ENCODE measurements at places on chromosomes 13 and 19. TPM values are rescaled to one million over a fixed set of nuclear protein-coding genes. Genes with fewer than 3 reads are reported as not detected.
A peak's percentile ranks its signal among the peaks of the same experiment; 100 is the strongest.

DNA sequence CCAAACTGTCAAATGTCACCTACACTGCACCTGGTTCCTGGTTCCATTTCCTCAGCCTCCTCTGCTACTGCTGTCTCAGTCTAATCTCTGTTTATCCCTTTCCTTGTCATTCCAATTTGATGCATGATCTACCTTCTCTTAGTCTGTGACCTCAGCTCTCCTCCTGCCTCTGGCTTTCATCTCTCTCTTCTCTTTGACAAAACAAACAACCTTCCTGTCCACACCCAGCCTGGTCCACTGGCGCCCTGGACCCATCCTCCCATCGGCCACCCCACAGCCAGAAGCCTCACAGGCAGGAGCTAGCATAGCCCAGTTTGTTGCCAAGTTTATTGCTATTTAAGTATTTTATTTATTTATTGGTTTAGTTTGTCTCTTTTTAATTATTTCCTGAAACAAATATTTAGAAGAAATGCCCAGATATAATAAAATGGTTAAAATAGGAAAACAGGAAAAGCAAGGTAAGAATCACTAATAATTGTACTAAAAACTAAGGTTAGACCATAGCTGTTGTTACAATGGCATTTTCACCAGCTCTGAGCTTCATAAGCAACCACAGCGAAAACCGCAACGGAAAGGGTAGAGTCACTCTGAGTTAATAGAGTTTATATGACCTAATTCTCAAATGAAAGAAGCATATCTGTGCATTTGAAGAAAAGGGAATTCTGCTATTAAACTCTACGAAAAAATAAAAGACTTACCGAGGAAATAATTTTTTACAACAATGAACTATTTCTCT lies 68.6 kb downstream of the EFNB2 start:
- no peak for DNase-seq
- H3K27ac ChIP-seq, result no peak overlapping the region
- H3K4me1 ChIP-seq, result no peaks in the 10 kb centered on the region
- H3K36me3 ChIP-seq, result no peaks in the 10 kb centered on the region
- H3K4me3 ChIP-seq, result no peak overlapping the region
- no peaks in the 10 kb centered on the region for H3K27me3 ChIP-seq

DNA sequence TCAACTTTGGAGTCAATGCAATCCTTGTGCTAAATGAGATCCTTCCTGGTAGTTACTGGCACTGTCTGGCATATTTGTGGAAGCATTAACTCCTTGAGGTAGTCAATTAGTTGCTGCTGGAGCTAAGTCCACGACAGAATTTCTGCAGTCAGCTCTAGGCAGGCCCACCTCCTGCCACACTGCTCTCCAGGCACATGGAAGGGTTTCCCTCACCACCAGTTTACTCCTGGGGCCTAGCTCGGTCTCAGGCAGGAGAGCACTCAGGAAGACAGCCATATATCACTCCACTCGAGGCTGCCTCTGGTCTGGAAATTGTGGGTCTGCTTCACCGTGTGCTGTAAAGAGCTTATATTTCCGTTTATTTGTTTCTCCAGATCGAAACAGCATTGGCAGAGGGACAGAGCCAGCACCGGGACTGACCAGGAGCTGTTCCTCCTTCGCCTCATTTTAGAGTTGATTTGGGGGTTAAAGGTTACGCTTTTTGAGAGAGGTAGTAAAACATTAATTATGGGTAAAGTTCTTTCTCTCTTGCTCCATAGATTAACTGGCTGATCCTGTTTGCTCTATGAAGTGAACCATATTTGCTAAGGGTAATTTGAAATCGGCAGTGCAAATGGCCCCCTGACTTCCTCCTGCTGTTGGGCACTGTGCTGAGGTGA lies 20.6 kb upstream of the GTF3A start:
- no peak for DNase-seq
- H3K4me3 ChIP-seq, result no peak overlapping the region
- no peaks in the 10 kb centered on the region for H3K36me3 ChIP-seq
- H3K27me3 ChIP-seq, result no peaks in the 10 kb centered on the region
- peaks cover 12% of the 10 kb centered on the region for H3K4me1 ChIP-seq

- H3K4me1 ChIP-seq, result no peaks in the 10 kb centered on the region
- no peaks in the 10 kb centered on the region for H3K36me3 ChIP-seq
- no peaks in the 10 kb centered on the region for H3K27me3 ChIP-seq
- no peak for DNase-seq
- H3K27ac ChIP-seq, result no peak overlapping the region
- H3K4me3 ChIP-seq, result no peak overlapping the region
These were observed 100.0 kb downstream of the TSHZ3 start for GRCh38 chr19:31249217-31249616.

- H3K27ac ChIP-seq, result peak overlapping the region; percentile 88
- no peak overlapping the region for H3K4me3 ChIP-seq
- no peak for DNase-seq
- no peaks in the 10 kb centered on the region for H3K36me3 ChIP-seq
- no peaks in the 10 kb centered on the region for H3K27me3 ChIP-seq
These were observed 42.8 kb upstream of the MEDAG start for GRCh38 chr13:30863231-30863630.

- no peaks in the 10 kb centered on the region for H3K36me3 ChIP-seq
- H3K4me1 ChIP-seq, result peaks cover 9% of the 10 kb centered on the region
- no peak overlapping the region for H3K4me3 ChIP-seq
- no peak overlapping the region for H3K27ac ChIP-seq
- no peak for DNase-seq
These were observed 304.0 kb downstream of the SPRY2 start for GRCh38 chr13:80036845-80037504.

DNA sequence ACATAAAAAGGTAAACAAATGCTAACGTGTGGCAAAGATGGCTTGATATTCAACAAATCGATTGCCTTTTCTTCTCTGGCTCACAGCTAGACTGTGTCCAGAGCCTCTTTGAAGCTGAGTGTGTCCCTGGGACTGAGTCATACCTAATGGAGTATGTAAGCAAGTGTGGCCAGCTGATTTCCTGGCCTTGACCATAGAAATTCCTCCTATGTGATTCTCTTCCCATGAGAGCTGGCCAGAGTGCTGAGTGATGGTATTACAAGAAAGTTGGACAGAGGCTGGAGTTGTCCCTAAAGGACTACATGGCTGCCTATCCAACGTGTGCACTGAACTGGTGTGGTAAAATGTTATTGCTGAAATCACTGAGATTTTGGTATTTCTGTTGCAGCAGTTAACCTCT lies 320.1 kb upstream of the SLC10A2 start:
- no peak for DNase-seq
- H3K27ac ChIP-seq, result no peak overlapping the region
- no peaks in the 10 kb centered on the region for H3K4me1 ChIP-seq
- no peaks in the 10 kb centered on the region for H3K36me3 ChIP-seq

GRCh38 chr19:18364826-18365528 lies 21.0 kb upstream of the GDF15 start:
- DNase-seq, result no peak
- peak overlapping the region; percentile 10 for H3K4me3 ChIP-seq
- peaks cover 10% of the 10 kb centered on the region for H3K36me3 ChIP-seq
- peaks cover 14% of the 10 kb centered on the region for H3K4me1 ChIP-seq
- peak overlapping the region; percentile 75 for H3K27ac ChIP-seq

DNA sequence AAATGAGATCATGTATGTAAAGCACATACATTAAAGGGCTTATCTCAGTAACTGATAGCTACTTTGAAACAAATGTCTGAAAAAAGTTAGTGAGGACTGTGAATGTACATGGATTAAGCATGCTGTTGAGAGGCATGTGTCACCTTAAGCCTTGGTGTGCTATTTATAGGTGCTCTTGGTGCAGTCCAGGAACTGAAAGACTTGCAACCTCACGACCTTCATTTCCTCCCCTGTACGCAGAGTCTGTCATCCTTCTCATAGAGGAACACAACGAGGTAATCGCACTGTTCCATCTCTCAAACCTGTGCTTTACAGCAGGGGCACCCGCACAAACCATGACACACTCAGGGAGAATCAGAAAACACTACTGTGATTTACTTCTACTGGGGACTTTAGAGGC lies 65.6 kb downstream of the UFM1 start:
- no peaks in the 10 kb centered on the region for H3K36me3 ChIP-seq
- H3K27me3 ChIP-seq, result no peaks in the 10 kb centered on the region
- no peak for DNase-seq
- H3K27ac ChIP-seq, result no peak overlapping the region

DNA sequence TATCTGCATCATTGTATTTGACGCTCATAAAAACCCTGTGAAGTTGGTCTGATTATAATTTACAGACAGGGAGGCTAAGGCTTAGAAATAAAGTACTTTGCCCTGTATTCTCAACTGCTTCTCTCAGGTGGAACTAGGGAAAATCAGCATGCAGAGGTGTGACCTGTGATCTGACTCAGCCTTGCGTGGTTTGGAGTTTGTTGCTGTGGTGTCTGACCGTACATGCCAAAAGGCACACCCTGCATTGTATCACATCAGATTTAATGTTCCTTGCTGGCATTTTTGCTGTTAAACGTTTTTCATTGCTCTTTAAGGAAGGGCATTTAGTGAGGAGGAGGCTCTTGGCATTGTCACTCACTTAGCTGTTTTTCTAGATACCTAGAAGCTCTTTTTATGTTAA lies 58.8 kb upstream of the C1QTNF9B start:
- no peak overlapping the region for H3K27ac ChIP-seq
- no peak overlapping the region for H3K4me3 ChIP-seq
- H3K36me3 ChIP-seq, result no peaks in the 10 kb centered on the region
- no peaks in the 10 kb centered on the region for H3K27me3 ChIP-seq

DNA sequence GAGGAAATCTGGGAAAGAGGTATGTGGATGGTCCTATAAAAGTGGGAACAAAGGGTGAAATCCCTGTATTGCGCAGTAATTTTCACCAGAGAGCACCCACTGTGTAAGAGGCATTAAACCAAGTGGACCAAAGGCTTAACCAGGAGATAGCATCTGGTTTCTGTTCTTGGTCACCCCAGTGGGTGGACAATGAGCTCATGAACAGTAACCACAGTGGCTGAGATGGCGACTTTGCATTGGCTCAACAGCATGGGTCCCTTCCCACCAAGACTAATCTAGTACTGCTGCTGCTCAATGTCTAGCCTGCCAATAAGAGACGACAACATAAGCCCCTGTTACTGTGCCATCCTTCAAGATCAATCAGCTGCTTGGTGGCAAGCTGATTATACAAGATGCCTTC lies 36.6 kb downstream of the CCDC169 start:
- no peaks in the 10 kb centered on the region for H3K36me3 ChIP-seq
- no peaks in the 10 kb centered on the region for H3K4me1 ChIP-seq
- H3K27me3 ChIP-seq, result no peaks in the 10 kb centered on the region
- H3K4me3 ChIP-seq, result no peak overlapping the region
- DNase-seq, result no peak

GRCh38 chr19:48928164-48929025 lies 5.1 kb upstream of the DHDH start:
- peaks cover 9% of the 10 kb centered on the region for H3K4me1 ChIP-seq
- no peak overlapping the region for H3K4me3 ChIP-seq
- DNase-seq, result no peak
- H3K36me3 ChIP-seq, result no peaks in the 10 kb centered on the region
- H3K27ac ChIP-seq, result no peak overlapping the region
- no peaks in the 10 kb centered on the region for H3K27me3 ChIP-seq

- DNase-seq, result no peak
- H3K27me3 ChIP-seq, result no peaks in the 10 kb centered on the region
- H3K4me1 ChIP-seq, result peaks cover 33% of the 10 kb centered on the region
- H3K4me3 ChIP-seq, result peak overlapping the region; percentile 81
These were observed 1.2 kb downstream of the SLC7A1 start for GRCh38 chr13:29594303-29594709.

GRCh38 chr19:35666251-35666913 lies at the start of gene UPK1A:
TSS of gene UPK1A (plus strand) at chr19:35666517. CDS start at chr19:35666813, 296 bp downstream.
- no peaks in the 10 kb centered on the region for H3K27me3 ChIP-seq
- H3K27ac ChIP-seq, result no peak within 1 kb of the TSS
- H3K36me3 ChIP-seq, result no peaks in the 10 kb centered on the region
- H3K4me3 ChIP-seq, result no peak within 1 kb of the TSS
- no peaks in the 10 kb centered on the region for H3K4me1 ChIP-seq

DNA sequence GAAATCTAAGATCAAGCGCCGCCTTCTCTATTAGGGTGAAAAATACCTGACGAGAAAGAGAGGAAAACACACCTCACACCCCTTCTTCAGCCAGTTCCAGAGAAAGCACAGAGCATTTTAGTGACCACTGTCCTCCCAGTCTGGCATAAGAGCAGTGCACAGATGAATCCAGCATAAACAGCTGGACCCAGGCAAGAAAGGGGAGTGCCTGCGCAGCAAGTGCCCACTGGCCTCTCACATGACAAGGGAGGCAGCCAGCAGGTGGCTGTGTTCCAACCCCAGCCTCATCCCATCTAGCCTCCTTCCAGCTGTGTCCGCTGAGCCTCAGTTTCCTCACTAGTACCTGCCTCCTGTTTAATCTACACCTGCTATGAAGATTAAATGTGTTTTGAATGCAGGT lies 8.0 kb downstream of the MED26 start:
- no peak for DNase-seq
- no peak overlapping the region for H3K4me3 ChIP-seq
- H3K27ac ChIP-seq, result no peak overlapping the region
- H3K27me3 ChIP-seq, result no peaks in the 10 kb centered on the region

Gene FFAR3
- not detected for total RNA-seq

Gene IL12RB1
- not detected for total RNA-seq

Gene PROZ
- not detected for total RNA-seq

Gene ZNF578
- total RNA-seq, result 2.5 TPM

Gene PEG3
- total RNA-seq, result 15.2 TPM

Gene WIZ
- total RNA-seq, result 44.4 TPM

Gene ICAM3
- total RNA-seq, result 7.9 TPM

Measured in vagina (tissue), 2 donors.